ENCODE measurements at places on chromosomes 4 and X.

DNA sequence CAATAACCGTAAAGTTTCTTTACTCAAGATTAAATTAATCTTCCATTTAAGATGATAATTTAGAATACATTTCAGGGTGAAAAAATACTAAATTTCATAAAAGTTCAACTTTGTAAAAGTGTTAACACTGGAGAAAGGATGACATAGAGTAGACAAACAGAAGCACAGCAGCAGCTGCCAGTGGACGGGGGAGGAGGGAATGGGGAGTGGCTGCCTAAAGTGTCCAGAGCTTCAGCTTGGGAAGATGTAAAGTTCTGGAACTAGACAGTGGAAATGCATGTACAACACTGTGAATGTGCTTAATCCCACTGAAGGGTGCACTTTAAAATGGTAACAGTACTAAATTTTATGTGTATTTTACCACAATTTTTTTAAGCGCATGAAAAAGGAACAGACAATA, 39.9 kb downstream of the RELL1 start:
- no peak for DNase-seq

- no peak for DNase-seq
These were observed 2.2 kb downstream of the RBBP7 start for GRCh38 chrX:16867947-16868346.

- no peak for DNase-seq
These were observed 158.2 kb upstream of the DDIT4L start for GRCh38 chr4:100348473-100348872.

DNA sequence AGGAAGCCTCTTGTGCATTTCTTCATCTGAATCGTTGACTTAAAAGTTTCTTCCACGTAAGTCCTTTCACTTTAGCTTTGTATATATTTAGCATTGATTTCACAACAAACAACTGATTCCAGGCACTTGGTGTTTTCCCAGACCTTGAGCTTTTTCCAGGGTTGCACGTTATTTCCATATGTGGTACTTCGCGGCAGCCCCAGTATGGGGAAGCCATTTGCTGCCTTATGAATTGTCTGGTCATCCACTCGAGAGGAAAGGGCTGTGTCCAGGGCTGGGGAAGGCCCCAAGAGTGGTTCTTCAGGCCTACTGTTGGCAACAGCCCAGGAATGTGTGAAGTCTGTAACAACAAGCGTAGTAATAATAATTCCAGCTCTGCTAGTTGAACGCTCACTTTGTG, 2.8 kb upstream of the TLR8 start:
- no peak for DNase-seq

GRCh38 chr4:184641451-184641850, 7.8 kb downstream of the CASP3 start:
- no peak for DNase-seq

DNA sequence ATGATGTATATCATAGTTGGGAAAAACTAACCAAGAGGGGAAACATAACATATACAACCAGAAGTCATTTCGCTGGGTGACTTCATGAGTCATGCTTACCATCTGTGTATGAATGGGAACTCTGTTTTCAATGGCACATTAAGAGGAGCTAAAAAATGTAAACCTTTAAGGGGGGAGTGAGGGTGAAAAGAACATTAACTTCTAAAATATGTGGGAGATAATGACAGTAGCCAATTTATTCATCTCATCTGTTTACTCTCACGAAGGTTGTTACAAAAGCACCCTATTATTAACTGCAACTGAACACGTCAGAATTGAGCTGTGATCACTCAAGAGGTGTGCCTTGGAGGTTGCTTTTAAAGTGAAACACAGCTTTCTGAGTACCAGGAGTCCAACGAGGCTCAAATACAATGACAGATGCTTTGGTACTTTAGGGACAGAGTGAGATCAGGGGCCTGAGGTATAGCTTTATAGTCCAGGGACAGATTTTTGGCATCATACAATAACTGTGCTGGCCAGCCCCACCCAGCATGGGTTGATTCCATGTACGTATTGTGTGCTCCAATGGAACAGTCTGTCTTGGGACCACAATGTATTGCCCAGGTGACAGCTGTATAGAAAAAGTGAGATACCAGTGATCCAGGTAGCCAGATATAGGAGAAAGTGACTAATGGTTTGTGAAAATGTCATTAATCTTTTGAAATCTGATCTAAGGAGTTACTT, 107.3 kb downstream of the AMMECR1 start:
- no peak for DNase-seq

DNA sequence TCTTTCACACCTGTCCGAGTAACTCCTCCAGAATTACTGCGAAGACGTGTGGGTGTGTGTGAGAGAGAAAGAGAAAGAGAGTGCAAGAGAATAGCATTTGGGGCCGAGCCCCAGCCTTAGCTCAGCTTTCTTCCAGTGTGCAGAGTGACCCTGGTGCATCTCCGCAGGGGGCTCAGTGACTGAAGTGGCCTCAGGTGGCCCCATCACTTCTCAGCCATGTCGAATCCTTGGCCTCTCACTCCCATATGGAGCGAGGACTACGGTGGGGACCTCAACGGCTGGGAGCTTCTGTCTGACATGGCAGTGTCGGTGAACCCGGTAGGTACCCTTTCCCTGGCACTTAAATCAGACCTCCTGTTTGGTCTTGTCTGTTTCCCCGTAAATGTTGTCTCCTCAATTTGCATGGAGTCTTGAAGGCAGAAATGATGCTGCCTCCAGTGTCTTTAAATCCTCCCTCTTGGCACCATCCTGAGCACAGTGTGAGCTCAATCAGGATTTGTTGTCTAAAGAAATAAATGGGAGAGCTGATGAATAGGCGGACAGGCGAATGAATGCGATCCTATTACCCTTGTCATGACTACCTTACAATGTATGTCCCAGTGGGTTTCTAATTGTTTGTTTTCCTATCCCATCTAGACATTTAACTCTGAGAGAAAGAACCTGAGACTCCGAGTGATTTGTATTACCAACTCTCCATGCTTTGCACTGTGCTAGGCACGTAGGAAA, 305.9 kb downstream of the AFF2 start:
- no peak for DNase-seq

DNA sequence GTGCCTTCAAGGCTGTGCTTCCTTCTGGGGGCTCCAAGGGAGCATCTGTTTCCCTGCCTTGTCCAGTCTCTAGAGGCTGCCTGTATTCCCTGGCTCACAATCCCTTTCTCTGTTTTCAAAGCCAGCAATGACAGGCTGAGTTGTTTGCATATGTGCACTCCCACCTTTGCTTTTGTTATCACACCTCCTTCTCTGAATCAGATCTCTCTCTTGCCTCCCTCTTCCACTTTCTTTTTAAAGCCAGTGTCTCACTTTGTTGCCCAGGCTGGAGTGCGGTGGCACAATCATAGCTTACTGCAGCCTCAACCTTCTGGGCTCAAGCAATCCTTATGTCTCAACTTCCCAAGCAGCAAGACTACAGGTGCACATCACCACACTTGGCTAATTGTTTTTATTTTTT, 37.1 kb upstream of the LEF1 start:
- no peak for DNase-seq

GRCh38 chr4:68864438-68865187, 48.8 kb downstream of the UGT2B10 start:
- DNase-seq: no peak

GRCh38 chrX:20459410-20460350, 193.0 kb upstream of the RPS6KA3 start:
- no peak for DNase-seq
